ENCODE measurements at places on chromosomes 1 and 21.

DNA sequence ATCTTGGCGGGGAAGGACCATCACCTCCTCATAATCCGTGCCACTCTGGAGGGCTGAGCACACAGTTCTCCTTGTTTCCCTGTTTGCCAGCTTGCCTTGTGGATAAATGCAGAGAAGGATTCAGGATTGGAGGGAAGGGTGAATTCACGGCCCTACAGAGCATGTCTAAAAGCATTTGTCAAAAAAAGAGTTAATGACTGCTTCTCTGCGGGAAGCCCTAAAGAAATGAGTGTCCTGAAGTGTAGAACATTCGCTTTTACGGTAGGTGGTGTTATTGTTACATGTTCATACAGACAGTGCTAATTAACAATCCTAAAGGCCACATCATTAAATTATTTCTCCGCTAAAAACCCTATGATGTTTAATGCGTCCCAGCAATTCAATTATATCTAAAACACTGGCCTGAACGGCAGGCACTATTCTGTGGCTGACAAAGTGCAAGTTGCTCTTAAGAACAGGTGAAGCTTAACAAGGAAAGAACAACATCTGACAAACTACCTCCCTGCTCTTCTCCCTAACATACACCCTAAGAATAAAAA is 112.3 kb upstream of the NFIA start:
- DNase-seq = no peak

- DNase-seq = no peak
Observed at GRCh38 chr1:10774615-10775310, 21.7 kb downstream of the CASZ1 start.

DNA sequence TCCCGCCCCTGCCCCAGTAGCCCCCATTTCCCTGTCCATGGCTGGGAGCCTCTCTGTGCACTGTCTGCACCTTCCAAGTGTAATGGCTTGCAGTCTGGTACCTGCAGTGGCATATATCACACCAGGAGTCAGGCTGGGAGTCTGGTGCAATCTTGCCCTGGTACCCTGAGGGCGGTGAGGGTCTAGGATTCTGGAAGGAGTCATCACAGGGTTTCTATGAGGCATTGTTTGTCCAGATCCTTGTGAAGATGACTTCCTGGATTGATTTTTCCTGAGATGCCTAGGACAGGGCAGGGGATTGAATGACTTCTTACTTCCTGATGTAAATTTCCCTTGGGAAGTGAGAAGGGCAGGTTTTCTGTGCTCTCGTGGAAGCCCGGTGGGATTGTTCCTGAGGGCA is 5.9 kb upstream of the PKP1 start:
- no peak for DNase-seq

- DNase-seq = no peak
Observed at GRCh38 chr1:11781297-11781696, 19.3 kb downstream of the C1orf167 start.

All from germinal center (tissue), 1 donor.